ENCODE measurements at places on chromosomes 6 and 20.

DNA sequence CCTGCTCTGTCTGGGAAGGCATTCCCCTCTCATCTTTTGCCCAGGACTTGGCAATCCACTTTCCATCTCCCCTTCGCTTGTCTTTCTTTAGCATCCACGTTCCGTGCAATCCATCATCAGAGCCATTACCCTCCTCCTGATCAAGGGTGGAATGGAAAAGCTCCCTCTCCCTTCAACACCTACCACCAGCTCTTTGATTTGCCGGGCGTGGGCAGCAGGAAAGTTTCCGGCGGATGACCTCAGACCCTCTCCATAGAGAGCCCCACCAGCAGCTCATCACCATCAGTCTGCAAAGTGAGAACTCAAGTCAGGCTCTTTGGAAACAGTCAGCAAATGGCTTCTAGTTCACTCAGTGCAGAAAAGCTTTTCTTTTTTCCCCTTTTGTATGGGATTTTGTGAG, 76.2 kb downstream of the TSHZ2 start:
- DNase-seq: no peak

DNA sequence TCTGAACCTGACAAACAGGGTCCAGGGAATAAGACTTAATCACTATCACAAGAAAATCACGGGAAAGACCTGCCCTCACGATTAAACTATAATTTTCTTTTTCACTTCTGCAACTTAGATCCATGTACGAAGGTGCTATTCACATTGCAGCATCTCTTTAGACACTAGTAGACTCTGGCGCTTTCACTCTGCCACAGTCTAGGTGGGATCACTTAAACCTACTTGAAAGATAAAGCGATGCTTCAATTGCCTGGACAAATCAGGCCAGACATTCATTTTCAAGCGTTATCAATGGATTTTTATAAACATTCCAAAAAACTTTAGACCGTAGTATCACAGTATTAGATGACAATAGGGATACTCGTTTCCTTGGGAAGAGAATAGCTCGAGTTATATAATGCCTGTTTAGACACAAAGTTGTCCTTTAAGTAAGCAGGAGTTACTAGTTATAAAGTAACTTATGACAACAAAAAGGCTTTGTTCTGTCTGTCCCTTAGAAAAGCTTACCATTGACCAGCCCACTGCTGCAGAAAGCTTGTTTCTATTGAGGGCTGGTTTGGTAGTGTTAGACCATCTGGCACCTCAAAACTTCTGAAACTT, 367.3 kb downstream of the UTRN start:
- DNase-seq: no peak

GRCh38 chr6:7819431-7820015, 91.1 kb downstream of the TXNDC5 start:
- DNase-seq: no peak

DNA sequence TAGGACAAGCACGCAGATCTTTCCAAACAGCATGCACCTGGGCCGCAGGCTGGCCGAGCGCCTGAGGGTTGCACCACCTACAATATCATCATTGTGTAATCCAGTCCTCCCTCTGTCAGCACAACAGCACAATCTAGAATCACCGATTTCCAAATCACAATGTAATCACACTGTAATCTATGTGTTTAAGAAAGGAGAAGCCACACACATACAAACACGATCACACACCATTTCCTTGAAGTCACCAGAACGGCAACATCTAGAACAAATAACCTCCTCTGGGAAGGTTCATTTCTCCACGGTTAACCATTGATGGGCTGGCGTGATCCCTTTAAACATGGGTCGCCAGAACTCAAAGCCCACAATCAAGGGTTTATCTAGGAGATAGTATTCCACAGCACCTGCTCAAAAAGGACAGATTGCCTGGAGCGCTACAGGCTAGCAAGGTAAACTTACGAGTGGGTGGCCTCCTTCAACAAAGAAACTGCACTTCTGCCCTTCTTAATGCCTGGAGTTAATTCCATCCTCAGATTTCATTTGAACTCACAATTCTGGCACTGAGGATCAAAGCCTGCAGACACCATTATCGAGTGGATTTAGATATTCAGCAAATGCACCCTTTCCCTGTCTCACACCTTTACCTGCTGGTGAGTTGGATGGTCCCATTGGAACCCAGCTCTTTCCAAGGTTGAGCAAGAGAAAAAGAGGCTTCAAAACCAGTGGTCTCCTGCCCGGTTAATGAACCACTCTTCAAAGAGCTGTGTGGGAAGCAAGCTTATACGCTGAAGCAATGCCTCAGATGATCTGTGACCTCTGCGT, 83.8 kb upstream of the FOXQ1 start:
- no peak for DNase-seq

DNA sequence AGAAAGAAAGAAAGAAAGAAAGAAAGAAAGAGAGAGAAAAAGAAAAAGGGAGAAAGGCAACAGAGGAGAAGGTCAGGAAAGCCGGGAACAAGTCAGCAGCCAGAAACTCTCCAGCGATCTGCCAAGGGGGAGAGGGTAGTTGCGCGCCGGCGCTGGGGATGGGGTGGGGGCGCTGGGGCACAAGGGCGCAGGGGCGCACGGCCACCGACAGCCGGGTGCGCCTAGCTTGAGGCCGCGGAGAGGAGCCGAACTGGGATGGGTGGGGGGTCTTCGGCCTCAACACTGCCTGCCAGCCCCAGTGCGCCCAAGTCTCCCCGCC, 533 bp upstream of the RSPO3 start:
- DNase-seq: no peak

GRCh38 chr20:1720845-1721475, 63.4 kb upstream of the SIRPG start:
- no peak for DNase-seq

GRCh38 chr20:61599541-61599992, 347.5 kb downstream of the CDH4 start:
- no peak for DNase-seq

GRCh38 chr6:142381845-142382378, 80.1 kb downstream of the ADGRG6 start:
- no peak for DNase-seq

DNA sequence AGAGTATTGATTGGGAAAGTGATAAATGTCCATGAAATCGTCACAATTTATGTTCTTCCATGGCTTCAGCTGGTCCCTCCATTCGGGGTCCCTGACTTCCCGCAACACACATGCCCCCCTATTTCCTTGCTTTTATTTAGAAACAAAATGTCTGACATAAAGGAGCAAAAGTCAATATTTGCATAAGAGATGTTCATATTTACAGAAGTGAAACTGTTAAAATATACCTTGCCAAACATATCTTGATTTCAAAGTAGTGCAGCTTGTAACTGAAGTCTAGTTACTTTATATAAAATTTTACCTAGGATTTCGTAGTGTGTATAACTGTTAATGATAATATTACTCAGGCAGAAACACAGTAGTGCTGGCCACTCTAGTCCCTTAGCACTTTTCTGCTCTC, 548.9 kb upstream of the ADGRB3 start:
- DNase-seq: no peak
